ENCODE measurements at places on chromosomes 16 and 17. TPM values are rescaled to one million over a fixed set of nuclear protein-coding genes. Genes with fewer than 3 reads are reported as not detected.

The GAS7 gene
- 54.1 TPM for total RNA-seq

The VTN gene
- 0.58 TPM for total RNA-seq

The NECAB2 gene
- total RNA-seq = 0.22 TPM

The BRICD5 gene
- 5.8 TPM for total RNA-seq

The ROGDI gene
- 8.5 TPM for total RNA-seq

The SPN gene
- total RNA-seq = 0.31 TPM

The CNTNAP4 gene
- 9.0 TPM for total RNA-seq

The ZPBP2 gene
- not detected for total RNA-seq

The SOST gene
- total RNA-seq = not detected

The HSPB9 gene
- 0.13 TPM for total RNA-seq

The KRTAP4-4 gene
- total RNA-seq = not detected

The FOXN1 gene
- total RNA-seq = not detected

The PAQR4 gene
- 4.3 TPM for total RNA-seq

The MAPT gene
- 4.0 TPM for total RNA-seq

The PYDC1 gene
- not detected for total RNA-seq

The COPZ2 gene
- 99.2 TPM for total RNA-seq

The FBXW10 gene
- total RNA-seq = 0.09 TPM

The KRT32 gene
- total RNA-seq = not detected

The PLLP gene
- total RNA-seq = 0.40 TPM

The CD79B gene
- total RNA-seq = 3.8 TPM

The ACE gene
- 5.1 TPM for total RNA-seq

All from muscle of leg (tissue), 16 donors.